Activated gamma-delta T cell treated with Interleukin-2 at 50 U/mL for 16 hours (primary cell): ENCODE measurements at places on chromosomes 2 and 18.
A peak's percentile ranks its signal among the peaks of the same experiment; 100 is the strongest.

GRCh38 chr2:113977660-113978523 lies 88.0 kb downstream of the ACTR3 start:
- DNase-seq: no peak

DNA sequence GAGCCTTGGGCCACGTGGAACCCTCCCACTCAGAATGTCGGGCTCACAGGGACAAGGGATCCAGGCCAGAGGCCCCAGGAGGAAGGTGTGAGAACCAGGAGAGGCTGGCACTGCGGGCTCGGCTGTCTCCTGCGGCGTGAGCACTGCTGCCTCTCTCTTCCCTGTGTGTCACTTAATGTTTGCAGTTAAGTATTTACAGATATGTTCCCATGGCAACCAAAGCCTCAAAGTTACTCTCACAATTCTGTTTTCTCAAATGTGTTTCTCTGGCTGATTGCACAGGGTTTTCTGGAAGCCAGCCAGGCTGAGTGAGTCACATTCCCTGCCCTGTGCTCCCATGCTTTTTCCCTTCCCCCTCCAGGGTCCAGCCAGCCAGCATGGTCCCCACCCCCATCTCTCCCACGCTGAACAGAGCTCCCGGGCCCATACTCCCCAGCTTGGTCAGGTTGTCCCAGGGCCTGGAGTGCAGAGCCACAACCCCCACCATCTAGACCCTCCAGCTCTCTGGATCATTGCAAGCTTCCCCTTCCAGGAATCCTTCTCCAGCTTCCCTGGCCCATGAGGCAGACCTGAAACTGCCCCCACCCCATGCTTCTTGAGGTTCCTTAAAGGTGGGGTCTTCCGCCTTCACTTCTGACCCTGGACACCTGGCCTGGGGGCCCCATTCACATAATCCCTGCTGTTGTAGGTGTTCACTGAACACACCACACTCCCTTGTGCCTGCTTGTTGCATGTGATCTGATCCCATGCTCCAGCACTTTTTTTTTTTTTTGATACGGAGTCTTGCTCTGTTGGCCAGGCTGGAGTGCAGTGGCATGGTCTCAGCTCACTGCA lies 265.9 kb downstream of the CELF4 start:
- DNase-seq: no peak

GRCh38 chr2:33395655-33396249 lies 80.7 kb upstream of the RASGRP3 start:
- DNase-seq: peak; percentile 10

DNA sequence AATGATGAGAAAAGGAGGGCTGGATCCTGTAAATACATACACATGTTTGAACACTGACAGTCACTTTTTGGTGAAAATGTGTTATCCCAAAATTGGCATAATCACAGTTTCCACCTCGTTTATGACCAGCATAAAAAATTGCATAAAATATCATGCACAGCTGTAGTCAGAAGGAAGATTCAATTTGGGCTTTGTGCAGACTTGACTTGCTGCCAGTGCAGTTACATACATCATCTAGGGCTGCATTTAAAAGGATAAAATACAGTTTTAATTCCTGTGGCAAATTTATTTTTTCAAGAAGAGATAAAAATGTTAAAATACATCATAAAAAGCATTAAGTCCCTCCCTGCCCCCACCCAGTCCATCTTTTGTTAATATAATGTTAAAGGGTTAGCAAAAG lies 103.8 kb downstream of the VWC2L start:
- no peak for DNase-seq
